ENCODE measurements at places on chromosomes 7 and 10.

GRCh38 chr7:16025696-16026095 lies 339.2 kb upstream of the MEOX2 start:
- DNase-seq, result no peak

DNA sequence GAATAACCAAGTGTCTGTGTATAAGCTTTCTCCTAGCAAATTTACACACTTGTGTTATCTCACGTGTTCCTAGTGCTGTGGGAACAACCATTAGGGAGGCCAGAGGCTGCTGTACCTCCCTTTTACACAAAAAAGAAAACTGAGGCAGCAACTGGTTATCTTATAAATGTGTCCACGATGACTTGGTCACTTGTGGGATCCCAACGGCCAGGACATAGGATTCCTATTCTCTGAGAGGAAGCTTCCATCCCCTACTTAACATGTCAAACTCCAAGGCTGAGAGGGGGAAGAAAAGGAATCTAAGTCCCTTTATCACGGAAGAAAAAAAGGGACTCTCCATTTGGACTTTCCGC lies 484 bp downstream of the ZNF438 start:
- DNase-seq, result no peak

DNA sequence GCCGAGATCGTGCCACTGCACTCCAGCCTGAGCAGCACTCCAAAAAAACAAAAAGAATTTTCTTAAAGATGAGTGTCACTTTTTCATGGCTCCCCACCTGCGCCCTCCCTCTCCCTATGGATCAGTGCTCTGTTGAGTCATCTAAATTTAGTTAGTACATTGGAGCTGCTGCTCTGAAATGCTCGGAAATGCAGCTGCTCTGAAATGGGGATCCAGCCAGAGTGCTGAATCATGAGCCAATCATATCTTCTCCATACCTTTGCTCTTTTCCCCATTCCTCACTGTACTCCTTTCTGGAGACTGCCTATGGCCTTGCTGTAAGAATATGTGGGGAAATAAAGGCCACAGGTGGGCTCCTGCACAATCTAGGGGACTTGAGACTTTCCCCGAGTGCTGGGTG lies 188.8 kb downstream of the ZNF438 start:
- DNase-seq, result no peak

- no peak for DNase-seq
Measured at GRCh38 chr10:19931894-19932590, 115.8 kb downstream of the PLXDC2 start.

DNA sequence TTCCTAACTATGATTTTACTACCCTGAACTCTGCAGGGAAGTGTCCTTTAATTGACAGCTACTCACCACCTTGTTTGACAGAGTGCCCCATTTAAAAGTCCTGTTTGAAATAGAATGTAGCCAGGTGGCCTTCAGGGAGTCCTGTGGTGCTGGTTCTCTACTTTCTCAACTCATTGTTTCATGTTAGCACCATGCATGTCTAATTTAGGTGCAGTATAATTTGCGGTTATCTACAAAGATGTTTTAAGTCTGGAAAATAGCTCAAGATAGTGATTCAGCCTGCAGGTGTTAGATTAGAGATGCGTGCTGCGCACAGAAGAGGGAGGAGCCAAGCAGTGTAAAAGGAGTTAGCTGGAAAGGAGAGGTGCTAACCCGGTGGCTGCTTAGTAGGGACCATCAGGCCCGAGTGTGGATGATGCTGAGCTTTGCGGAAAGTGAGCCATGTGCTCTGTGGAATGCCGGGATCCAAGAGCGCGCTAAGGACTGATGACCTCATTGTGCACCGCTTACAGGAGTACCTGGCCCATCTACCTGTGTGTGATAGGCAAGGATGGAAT lies 1.2 kb downstream of the CCM2 start:
- DNase-seq, result peak; percentile 24

- DNase-seq, result no peak
Measured at GRCh38 chr10:77109351-77109994, 528.1 kb downstream of the KCNMA1 start.

DNA sequence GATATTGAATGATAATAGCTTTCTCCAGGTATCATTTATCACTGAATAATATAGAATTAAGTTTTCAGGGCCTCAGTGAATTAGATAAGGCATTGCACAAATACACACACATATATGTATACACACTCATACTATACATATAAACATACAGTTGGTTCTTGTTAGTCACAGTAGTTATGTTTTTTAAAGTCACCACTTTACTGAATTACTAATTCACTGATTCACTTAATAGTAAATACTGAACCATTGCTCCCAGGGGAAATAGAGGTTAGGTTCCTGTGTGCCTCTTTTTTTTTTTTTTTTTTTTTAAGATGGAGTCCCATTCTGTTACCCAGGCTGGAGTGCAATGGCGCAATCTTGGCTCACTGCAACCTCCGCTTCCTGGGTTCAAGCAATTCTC lies 33.6 kb downstream of the PRR15 start:
- no peak for DNase-seq
